ENCODE measurements at places on chromosomes 7 and 10. TPM values are rescaled to one million over a fixed set of nuclear protein-coding genes. Genes with fewer than 3 reads are reported as not detected.

DNA sequence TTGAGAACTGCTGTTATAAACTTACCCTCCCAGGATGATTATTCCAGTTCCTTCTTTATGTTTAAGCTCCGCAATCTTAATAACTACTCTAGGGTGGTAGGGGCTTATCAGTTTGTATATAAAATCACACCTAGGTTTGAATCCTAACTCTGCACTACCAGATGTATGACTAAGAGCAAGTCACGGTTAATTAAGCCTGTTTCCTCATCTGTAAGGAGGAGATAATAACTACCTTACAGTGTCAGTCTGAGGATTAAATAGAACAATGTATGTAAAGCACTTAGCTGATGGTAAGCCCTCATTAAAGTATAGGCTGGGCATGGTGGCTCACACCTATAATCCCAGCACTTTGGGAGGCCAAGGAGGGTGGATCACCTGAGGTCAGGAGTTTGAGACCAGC, 9.2 kb downstream of the DNA2 start:
- DNase-seq = no peak

The DMBT1 gene
- 0.17 TPM for polyA plus RNA-seq

The ACSM6 gene
- polyA plus RNA-seq = 0.04 TPM

The HOXA5 gene
- 7.1 TPM for polyA plus RNA-seq

The CTAGE6 gene
- polyA plus RNA-seq = 0.04 TPM

The METTL27 gene
- polyA plus RNA-seq = 0.90 TPM

The CDHR1 gene
- 5.2 TPM for polyA plus RNA-seq
